Osteocyte (in vitro differentiated cells): ENCODE measurements at places on chromosomes 1 and 21. TPM values are rescaled to one million over a fixed set of nuclear protein-coding genes. Genes with fewer than 3 reads are reported as not detected.

DNA sequence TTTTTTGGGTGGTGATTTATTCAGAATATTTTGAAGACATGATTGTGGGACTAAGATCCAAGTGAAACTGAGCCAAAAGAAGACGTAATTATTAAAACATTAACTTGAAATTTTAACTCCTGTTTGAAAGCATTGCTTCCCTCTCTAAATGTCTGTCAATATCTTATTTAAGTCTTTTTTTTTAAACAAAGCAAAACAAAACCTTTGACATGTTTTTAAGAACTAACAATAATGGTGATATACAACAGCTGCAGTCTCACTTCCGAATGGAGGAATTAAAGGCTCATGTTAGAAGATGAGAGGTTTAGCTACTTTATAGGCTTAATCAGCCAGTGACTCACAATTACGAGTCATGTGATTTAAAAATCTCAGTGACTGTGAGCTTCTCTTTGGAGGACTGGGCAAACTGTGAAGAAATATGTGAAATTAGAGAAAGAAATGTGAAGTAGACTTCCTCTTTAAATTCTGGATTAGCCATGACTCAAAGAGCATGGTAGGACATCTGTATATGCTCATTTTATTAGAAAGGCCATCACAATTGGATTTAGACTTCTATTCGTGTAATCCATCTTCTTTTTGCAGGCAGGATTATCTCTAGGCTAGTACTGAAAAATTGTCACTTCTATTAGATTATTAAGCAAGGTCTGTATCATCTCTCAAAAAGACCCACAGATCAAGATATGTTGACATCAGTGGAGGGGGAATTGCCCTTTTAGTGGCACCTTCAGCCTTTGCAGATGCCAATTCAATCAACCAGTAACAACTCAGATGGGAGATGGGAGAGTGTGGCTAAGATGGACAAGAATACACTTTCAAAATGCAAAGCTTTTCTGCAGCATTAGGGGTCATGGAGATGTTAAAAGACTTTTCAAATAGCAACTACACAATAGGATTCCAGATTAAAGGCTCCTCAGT is 28.7 kb downstream of the KCNA3 start:
- no peak overlapping the region for H3K27ac ChIP-seq
- H3K4me1 ChIP-seq = no peaks in the 10 kb centered on the region
- H3K4me3 ChIP-seq = no peak overlapping the region
- no peak for DNase-seq
- H3K27me3 ChIP-seq = no peaks in the 10 kb centered on the region

- no peaks in the 10 kb centered on the region for H3K36me3 ChIP-seq
- DNase-seq = no peak
- H3K4me1 ChIP-seq = peaks cover 5% of the 10 kb centered on the region
- H3K27me3 ChIP-seq = no peaks in the 10 kb centered on the region
- no peak overlapping the region for H3K4me3 ChIP-seq
- H3K27ac ChIP-seq = no peak overlapping the region
Observed at GRCh38 chr1:51976846-51977602, 13.5 kb downstream of the RAB3B start.

DNA sequence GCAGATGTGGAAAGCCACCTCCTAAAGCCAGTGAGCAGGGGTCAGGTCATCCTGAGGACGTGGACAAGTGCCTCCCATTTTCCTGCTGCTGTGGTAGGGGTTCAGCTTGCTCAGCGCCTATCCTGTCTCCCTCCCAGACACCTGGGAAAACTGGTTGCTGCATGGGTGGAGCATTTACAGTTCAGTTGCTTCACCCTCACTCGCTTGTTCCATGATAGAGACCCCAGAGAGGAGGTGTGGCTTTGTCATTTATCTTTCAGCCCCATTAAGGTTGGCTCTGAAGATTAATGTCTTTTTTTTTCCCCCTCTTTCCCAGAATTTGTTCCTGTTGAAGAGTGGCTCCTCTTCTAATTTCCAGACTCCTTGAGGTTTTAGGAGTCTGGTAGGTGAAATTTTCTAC is 9.2 kb downstream of the VANGL1 start:
- DNase-seq = no peak
- H3K4me1 ChIP-seq = peaks cover 38% of the 10 kb centered on the region
- peaks cover 18% of the 10 kb centered on the region for H3K36me3 ChIP-seq
- no peaks in the 10 kb centered on the region for H3K27me3 ChIP-seq
- no peak overlapping the region for H3K27ac ChIP-seq

DNA sequence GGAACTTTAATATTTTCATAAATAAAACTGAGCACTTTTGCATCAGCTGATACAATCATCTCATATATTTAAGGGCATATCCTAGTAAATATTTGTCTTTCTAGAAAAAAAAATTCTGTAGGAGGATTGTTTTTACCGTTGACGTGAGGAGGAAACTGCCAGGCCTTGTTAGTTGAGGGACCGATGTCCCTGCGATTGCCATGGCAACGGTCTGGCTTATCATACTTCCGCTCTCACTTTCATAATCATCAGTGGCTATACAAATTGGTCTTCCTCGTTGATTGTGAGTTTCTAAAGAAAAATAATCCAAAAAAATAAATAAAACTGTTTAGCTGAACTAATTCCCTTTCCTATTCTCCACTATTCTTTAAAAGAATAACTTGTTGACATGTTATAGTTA is 69.3 kb upstream of the ANGPTL3 start:
- H3K4me1 ChIP-seq = peaks cover 5% of the 10 kb centered on the region
- H3K27ac ChIP-seq = no peak overlapping the region
- H3K27me3 ChIP-seq = no peaks in the 10 kb centered on the region
- DNase-seq = no peak
- H3K4me3 ChIP-seq = no peak overlapping the region

GRCh38 chr1:72869441-72869840 is 587.1 kb upstream of the NEGR1 start:
- no peak overlapping the region for H3K4me3 ChIP-seq
- peaks cover 2% of the 10 kb centered on the region for H3K27me3 ChIP-seq
- H3K27ac ChIP-seq = no peak overlapping the region
- no peaks in the 10 kb centered on the region for H3K4me1 ChIP-seq
- no peak for DNase-seq

- DNase-seq = no peak
- no peaks in the 10 kb centered on the region for H3K4me1 ChIP-seq
- H3K36me3 ChIP-seq = peaks cover 4% of the 10 kb centered on the region
Observed at GRCh38 chr21:31133243-31133830, 95.1 kb upstream of the KRTAP19-8 start.

The ANGPTL7 gene
- total RNA-seq = not detected in 2 replicates

The PYHIN1 gene
- total RNA-seq = not detected in 2 replicates

The IGSF21 gene
- not detected in 2 replicates for total RNA-seq

The CELA3B gene
- not detected in 2 replicates for total RNA-seq

The CYP4X1 gene
- 0.38 and 0.89 TPM in 2 replicates for total RNA-seq
